ENCODE measurements at places on chromosomes 11 and 22. TPM values are rescaled to one million over a fixed set of nuclear protein-coding genes. Genes with fewer than 3 reads are reported as not detected.

TRIM49 gene
- 0.24 TPM for total RNA-seq

CYP2D6 gene
- total RNA-seq: 0.82 TPM

WT1 gene
- 1.4 TPM for total RNA-seq

HEPN1 gene
- not detected for total RNA-seq

B3GAT1 gene
- 1.9 TPM for total RNA-seq

RASSF10 gene
- total RNA-seq: 2.0 TPM

ETS1 gene
- total RNA-seq: 87.7 TPM

FAM180B gene
- total RNA-seq: not detected

ANKK1 gene
- total RNA-seq: 0.19 TPM

ENTHD1 gene
- total RNA-seq: not detected

ACTN3 gene
- not detected for total RNA-seq

MMP8 gene
- total RNA-seq: not detected

CNTF gene
- 1.4 TPM for total RNA-seq

IFTAP gene
- total RNA-seq: 21.3 TPM

RIMBP3C gene
- 0.23 TPM for total RNA-seq

PHOX2A gene
- not detected for total RNA-seq

GGTLC3 gene
- not detected for total RNA-seq

MIOX gene
- 0.91 TPM for total RNA-seq

CACNA1I gene
- total RNA-seq: 0.17 TPM
